ENCODE measurements at places on chromosomes 7 and 10.

- no peak for DNase-seq
Measured at GRCh38 chr10:123996302-123996701, 97.1 kb downstream of the CHST15 start.

DNA sequence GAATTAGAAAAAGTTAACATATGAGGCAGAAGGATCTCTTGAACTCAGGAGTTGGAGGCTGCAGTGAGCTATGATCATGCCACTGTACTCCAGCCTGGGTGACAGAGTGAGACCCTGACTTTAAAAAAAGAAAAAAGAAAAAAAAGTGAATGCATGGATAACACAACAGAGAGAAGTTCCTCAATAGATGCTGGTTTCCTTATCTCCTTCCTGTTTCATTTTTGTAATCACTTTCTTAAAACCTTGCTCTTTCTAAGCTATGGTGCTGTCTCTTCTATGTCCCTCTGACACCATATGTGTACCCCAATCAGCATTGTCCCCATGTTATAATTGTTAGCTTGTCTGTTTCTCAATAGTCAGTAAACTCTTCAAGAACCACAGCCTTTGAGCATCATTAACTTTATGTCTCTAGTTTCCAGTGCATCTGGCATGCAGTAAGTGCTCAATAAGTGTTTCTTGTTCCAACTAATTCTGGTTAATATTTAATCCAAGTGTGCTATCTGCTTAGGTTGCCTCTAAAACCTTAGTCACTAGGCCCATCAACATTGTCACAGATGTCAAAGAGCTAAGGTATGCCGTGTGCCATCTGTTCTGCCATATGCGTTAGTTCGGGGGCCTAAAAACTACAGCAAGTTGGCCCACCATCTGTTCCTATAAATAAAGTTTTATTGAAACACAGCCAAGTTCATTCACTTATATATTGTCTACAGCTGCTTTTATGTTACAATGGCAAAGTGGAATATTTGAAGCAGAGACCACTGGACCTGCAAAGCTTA is 36.2 kb downstream of the MPP7 start:
- DNase-seq: no peak

DNA sequence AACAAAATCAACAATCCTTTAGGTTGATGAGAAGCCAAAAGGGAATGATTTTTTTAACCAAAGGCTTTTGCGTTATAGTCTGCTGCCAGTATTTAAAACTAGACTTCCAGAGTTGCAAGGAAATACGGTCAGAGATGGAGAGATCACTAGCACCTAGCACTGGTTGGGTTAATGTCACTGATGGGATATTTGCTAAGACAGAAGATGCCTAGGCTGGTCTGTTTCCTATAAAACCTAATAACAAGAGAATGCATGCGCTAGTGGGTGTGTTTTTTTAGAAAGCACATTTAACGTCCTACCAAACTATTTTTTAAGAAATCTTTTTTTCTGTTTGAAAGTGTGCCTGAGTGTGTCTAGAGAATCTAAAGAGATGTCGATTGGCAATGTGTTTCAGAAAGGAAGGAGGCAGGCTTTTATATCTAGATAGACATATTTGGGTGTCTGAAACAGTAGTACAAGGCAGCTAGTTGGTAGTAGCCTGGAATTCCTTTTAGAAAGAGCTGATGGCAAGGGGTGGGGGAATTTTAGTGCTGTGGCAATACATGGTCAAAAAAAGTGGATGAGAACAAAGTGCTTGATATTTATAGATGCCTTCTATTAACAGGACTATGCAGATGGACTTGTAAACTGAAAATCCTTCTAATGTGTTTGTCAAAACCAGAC is 863 bp downstream of the CALD1 start:
- no peak for DNase-seq

GRCh38 chr7:90836937-90837336 is 240.8 kb downstream of the CDK14 start:
- DNase-seq: no peak

DNA sequence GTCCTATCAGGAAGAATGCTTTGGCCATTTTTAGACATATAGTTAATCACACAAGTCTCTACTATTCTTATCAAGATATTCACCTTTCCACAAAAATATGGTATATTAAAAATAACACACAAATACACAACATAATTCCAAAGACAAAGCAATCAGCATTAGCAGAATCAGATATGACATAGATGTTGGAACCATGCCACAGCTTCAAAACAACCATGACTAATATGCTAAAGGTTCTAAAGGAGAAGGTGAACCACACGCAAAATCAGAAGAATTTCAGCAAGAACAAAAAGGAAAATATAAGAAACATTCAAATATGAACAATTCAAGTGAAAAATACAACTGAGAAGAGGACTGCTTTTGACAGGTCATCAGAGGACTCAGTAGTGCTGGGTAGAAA is 670.2 kb upstream of the SORCS1 start:
- DNase-seq: no peak

DNA sequence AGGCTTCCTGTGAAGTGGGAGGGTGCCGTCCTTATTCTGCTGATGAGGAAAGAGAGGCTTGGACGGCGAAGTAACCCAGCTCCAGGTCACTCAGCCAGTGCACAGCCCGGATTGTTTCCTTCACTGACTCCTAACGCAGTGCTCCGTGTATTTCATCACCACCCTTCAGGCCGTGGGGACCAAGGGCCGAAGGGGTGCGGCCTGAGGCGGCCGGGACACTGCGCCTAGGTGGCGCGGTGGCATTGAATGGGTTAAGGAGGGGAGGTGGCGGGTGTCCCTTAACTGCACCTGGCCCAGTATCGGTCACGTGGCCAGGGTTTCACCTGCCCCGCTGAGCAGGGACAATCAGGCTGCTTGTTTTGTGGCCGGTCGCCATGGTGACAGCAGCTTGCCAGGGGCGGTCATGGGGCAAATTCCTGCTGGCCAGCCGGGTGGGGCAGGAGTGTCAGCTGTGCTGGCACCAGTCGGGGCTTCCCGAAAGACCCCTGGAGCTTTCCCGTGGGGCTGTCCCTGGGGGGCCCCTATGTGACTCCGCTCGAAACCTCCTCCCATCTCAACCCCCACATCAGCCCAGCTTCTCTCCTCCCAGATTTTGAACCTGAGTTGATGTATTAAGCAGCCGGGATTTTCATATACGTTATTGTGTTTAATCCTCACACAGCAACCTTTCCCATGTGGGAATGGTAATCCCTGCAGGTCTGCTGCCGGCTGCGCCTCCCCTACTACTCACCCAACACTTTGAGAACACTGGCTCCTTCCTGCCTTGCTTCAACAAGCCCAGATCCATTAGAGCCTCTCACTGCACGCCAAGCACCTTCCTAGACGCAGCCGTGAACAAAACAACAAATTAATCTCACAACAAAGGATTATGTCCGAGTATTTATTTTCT is 4.4 kb upstream of the ABHD11 start:
- no peak for DNase-seq

- DNase-seq: no peak
Measured at GRCh38 chr7:74056096-74056915, 27.3 kb upstream of the LIMK1 start.

DNA sequence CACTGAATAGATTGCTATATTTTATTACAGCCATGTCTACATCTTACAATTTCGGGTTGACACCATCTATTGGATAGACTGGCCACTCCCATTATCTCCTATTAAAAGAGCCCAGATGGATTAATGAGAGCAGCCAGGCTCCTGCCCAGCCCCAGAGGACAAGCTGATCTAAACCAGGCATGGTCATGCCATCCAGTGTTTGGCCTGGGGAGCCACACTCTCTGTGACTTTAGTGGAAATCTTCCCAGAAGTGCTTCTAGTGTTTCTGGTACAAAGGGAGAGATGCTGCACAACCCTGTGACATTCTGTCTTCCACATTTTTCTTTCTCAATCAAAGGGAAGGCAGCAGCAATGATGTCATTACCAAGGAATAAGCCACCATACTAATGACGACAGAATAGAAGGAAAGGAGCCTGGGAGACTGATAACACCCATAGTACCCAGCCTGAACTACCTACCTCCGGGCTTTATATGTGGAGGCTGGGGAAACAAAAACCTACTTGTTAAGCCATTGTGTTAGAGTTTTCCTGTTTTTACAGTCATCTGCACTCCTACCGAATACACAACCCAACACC is 5.0 kb downstream of the NEBL start:
- no peak for DNase-seq
